Heart left ventricle (tissue), 16 donors: ENCODE measurements at places on chromosomes 6 and 20. TPM values are rescaled to one million over a fixed set of nuclear protein-coding genes. Genes with fewer than 3 reads are reported as not detected.

- no peak for DNase-seq
Observed at GRCh38 chr20:9163251-9163650, 94.4 kb downstream of the PLCB4 start.

The OTOR gene
- total RNA-seq: not detected

The JPH2 gene
- 203 TPM for total RNA-seq

- DNase-seq: no peak
Observed at GRCh38 chr20:37946946-37947345, 44.0 kb downstream of the VSTM2L start.

GRCh38 chr20:47648943-47649342, 136.3 kb downstream of the SULF2 start:
- no peak for DNase-seq

DNA sequence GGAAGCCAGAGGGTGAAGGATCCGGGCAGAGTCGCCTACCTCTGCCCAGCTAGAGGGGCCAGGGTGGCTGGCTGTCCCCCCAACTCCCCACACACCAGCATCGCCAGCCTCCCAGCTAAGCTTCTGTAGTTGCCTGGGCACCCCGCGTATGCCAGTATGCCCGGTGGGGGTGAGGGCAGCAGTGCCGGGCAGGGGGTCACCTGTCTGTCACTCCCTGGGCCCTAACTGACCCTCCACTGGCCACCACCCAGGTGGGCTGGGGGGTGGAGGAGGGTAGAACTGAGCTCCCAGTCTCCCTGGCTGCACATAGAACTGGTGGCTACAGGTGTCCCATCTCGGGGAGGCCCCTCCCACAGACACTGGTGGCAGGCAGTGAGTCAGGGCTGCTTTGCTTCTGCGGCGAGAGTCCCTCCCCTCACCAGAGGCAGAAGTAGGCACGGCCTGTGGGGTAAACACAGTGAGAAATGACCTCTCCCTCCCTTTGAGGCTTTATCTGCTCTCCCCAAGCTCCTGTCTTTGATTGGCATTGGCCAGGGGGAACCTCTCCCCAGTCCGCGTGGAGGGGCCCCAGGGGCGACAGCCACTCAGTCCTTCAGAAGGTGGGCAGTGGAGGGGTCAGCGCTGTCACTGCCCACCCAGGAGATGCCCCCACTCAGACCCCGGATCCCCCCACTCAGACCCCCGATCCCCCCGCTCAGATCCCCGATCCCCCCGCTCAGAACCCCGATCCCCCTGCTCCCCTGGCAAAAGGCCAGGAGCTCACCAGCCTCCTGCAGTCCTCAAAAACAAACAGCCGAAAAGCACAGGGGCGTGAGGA, 2.5 kb downstream of the NTSR1 start:
- DNase-seq: no peak

DNA sequence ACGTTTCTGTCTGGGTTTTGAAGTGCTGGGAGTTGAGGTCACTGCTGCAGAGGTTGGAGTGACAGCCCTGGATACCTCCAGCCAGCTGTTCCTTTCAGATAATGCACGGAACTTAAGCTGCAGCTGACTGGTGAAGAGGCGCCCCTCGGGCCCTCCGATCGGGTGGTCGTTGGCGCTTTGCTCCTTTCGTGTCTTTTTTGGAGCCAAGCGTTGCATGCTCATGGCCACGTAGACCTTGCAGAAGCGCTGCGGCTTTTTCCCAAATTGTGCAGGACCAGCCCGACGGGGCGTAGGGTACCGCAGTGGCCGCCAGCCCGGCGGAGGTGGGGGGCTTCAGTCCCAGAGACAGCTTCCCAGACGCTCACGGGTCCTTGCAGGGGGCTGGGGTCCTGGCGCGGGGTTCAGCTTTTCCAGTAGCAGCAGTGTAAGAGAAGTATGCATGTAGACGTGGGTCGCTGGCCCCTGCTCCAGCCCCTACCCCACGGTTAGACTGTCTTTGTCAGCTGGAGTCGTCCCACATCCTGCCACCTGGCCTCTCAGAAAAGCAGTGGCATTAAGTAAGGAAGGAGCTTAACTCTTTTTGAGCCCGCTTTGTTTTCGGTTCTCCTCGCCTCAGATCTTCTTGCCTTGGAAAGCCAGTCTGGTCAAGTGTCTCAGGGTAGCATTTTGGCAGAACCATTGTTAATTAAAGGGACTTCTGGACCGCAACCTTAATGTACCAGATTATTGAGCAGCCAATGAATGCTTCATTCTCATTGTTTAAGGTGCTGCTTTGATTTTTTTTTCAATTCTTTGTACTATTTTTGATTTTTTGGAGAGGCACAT, 838 bp downstream of the TNFAIP3 start:
- DNase-seq: peak; percentile 46

The TBC1D22B gene
- 9.4 TPM for total RNA-seq

The TGM2 gene
- total RNA-seq: 949 TPM

DNA sequence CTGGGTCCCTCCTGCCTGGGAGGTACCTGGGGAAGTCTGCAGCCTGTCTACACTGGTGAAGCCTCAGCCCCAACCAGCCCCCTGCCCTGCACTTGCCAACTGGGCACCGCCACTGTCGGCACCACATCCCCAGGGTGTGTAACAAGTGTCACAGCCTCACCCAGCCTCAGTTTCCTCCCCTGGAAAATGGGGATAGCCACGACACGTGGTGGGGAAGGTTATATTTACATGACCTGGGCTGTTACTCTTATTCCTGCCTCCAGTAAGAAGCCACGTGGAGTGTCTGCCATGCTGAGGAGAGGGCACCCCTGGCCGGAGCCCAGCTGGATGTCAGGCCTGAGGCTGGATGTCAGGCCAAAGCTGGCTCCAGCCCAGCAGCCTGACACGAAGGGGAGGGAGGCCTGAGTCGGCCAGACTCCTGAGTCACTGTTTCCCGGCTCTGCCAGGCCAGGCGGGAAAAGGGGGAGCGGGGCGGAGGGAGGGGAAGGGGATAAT, 44.9 kb downstream of the SNAI1 start:
- peak; percentile 88 for DNase-seq

The SLC17A3 gene
- total RNA-seq: not detected

GRCh38 chr6:156396791-156397418, 380.3 kb upstream of the ARID1B start:
- no peak for DNase-seq

DNA sequence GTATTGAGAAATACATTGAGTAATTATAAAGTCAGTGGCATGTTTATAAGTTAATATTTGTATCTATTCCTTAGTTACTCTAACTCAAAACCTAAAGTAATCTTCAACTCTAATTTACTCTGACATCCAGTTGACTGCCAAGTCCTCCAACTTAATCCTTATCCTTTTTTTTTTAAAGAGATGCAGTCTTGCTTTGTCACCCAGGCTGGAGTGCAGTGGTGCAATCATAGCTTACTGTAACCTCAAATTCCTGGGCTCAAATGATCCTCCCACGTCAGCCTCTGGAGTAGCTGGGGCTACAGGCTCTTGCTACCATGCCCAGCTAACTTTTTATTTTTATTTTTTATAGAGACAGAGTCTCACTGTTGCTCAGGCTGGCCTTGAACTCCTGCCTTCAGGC, 24.4 kb downstream of the PTPN1 start:
- no peak for DNase-seq

The CCN6 gene
- not detected for total RNA-seq

The PBOV1 gene
- not detected for total RNA-seq

The SLC22A16 gene
- total RNA-seq: not detected

The MAP7 gene
- 2.1 TPM for total RNA-seq

The LY6G5C gene
- 3.1 TPM for total RNA-seq

DNA sequence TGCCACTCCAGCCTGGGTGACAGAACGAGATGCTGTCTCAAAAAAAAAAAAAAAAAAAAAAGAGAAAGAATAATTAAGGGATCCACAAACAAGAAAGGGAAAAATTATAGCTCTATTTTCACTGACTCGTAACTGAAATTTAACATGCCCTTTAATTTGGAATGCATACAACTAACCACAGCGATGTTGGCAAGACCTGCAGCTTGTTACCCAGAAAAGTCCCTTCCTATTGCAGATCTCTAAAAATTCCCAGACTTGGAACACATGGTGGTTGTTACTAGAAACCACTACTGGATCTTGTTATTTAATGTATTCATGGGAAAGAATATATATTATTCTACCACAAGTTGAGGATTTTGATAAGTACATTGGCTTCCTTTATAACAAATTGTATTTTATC, 27.8 kb upstream of the SMIM28 start:
- DNase-seq: no peak

The FAM83C gene
- total RNA-seq: not detected

DNA sequence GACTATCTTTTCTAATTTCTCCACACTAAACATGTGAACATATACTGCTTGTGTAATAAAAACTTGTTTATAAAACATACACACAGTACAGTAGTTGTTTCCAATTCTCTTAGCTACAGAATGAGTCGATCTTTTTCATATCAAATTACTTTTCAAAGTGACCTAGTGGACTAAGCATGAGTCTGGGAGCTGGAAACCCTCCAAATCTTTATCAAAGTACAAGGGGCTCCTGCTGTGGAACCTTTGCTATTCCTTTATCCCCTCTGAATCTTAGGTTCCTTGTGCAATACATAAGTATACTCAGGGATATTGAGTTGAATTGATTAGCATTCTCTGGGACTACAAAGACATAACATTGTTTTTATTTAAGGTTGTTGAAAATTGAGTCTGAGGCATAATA, 48.7 kb upstream of the TAB2 start:
- DNase-seq: no peak

GRCh38 chr6:45795678-45796077, 220.0 kb downstream of the CLIC5 start:
- no peak for DNase-seq
